Occipital lobe (tissue), 3 donors: ENCODE measurements at places on chromosomes 2 and 18. TPM values are rescaled to one million over a fixed set of nuclear protein-coding genes. Genes with fewer than 3 reads are reported as not detected.

POTEC gene
- not detected for total RNA-seq

LYG1 gene
- 0.47 TPM for total RNA-seq

DNA sequence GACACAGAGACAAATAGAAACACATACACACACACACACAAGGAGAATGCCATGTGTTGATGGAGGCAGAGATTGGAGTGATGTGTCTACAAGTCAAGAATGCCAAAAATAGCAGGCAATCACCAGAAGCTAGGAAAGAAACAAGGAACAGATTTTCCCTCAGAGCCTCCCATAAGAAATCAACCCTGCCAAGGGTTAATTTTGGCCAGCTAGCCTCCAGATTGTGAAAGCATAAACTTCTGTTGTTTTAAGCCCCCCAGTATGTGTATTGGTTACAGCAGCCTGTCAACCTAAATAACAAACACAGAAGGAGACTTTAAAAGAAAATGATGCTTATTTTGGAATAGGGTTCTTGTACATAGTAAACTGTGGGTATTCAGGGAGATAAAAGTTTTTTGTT lies 5.6 kb upstream of the STK39 start:
- no peak for DNase-seq

GRCh38 chr2:6423157-6423556 lies 442.6 kb downstream of the CMPK2 start:
- DNase-seq, result no peak

DNA sequence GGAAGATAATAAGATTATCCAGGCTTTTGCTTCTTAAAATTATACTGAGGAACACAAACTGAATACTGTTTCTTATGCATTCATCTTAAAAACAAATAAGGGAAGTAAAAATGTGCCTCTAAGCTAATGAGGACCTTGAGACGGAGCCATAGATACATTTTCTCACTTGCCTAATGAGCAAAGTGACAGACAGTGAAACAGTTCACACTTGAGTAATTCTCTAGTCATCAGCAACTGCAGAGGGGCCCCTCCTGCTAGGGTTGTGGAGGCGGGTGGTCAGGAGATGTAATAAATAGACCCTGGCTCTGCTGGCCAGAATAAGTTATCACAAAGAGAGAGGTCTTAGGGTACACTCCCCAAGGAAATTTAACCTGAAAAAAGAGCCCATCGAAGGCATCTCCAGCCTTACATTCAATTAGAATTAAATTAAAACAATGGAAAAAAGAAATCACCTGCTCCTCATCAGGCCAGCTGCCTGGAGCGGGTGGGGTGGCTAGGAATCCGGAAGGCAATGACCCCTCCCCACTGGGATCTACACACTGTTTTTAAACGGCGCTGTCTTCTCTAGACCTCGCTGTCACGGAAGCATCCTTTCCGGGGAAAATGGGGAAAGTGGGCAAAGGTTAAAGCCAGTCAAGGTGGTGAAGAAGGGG lies 32.6 kb upstream of the INSIG2 start:
- no peak for DNase-seq

DNA sequence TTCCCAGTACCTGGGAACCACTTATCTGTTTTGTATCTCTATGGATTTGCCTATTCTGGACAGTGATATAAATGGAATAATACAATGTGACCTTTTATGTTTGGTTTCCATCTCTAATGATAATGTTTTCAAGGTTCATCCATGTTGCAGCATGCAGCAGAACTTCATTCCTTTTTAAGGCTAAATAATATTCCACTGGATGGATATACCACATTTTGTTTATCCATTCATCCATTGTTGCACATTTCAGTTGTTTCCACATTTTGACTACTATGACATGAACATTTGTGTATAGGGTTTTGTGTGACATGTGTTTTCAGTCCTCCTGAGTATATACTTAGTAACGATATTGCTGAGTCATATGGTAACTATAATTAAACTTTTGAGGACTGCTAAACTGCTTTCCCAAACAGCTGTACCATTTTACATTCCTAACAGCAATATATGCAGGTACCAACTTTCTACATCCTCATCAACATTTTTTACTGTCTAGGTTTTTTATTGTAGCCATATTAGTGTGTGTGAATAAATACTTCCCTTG lies 17.7 kb upstream of the MARCHF7 start:
- no peak for DNase-seq

GRCh38 chr18:23887035-23887434 lies 127.5 kb upstream of the TTC39C start:
- no peak for DNase-seq

GRCh38 chr2:216520112-216520511 lies 21.5 kb downstream of the RPL37A start:
- DNase-seq, result no peak

DNA sequence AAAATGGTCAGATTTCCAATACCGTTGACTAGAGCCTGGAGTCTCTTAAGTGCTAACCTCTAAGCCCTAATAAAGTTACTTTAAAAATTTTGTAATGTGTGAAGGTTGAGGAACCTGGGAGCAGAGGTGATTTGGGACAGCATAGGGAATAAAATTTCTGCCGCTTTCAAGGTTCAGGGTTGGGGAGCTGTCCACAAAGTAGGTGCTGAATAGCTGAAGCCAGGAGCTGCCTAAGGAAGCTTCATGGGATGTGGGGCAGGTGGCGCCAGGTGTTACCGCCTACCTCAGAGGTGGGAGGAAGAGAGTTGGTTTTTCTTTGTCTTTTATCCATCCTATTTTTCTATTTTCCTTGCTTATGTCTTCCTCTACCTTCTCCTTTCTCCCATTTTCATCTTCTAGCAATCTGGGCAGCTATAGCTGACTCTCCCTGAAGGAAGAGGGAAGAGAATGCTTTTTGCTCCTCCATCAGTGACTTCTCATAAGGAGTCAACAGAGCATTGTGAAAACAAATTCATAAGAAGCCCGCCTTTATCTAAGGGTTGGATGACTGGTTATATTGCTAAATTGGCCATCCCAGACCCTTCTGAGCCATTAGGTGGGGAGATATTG lies 178.7 kb downstream of the CLIP4 start:
- DNase-seq, result no peak

DNA sequence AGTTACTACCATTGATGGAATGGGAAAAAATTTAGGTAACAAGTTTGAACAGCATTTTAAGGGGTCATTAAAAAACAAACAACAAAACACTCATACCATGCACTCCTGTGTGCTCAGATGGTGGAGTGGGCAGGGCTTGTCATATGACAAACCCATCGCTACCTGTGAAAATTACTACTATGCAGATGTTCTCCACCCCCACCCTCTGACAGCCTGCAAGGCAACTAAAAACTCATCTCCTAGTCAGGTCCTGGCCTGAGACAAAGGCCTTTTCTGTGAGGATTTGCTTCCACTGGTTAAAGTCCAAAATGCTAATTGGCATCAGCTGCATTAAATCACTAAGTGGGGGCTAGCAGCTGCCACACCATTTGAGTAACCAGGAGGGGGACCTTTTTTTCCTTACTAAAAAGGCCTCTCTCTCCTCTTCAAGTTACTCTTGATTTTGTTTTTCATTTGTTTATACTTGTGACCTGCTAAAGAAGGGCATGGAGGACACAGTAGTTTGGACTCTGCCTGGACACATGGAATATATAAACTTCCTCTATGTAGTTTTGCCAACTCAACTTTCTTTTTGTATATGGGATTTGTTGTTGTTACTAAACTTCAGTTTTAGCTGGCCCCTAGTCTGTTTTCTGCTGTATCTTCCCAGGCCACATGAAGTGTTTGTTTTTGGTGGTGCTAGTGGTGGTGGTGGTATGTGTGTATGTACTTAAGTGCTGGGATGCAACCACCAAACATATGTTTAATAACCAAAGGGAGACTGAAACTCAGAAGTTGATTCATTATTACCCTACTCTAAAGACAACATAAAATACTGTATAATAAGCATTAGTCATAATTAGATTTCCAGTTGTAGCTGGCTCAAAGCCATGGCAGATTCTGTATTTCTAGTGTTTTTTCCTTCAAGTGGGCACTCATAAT lies 121.3 kb downstream of the MAP4K4 start:
- no peak for DNase-seq

GRCh38 chr2:216974321-216975302 lies 114.7 kb upstream of the TNP1 start:
- no peak for DNase-seq
